SK-N-SH treated with all-trans-retinoic acid at 6 μM for 48 hours (cell line): ENCODE measurements at places on chromosomes 6 and 20.

GRCh38 chr6:141309295-141309694 lies 823.4 kb upstream of the GJE1 start:
- ATAC-seq = no peak

- ATAC-seq = peak; percentile 59; the same call in 2 of the 3 replicates
Measured at GRCh38 chr20:44537993-44538392, 16.1 kb upstream of the SERINC3 start.

GRCh38 chr6:135030532-135031178 lies 24.0 kb downstream of the HBS1L start:
- no peak for ATAC-seq

- ATAC-seq = no peak
Measured at GRCh38 chr6:84768442-84769174, 4.2 kb upstream of the TBX18 start.

DNA sequence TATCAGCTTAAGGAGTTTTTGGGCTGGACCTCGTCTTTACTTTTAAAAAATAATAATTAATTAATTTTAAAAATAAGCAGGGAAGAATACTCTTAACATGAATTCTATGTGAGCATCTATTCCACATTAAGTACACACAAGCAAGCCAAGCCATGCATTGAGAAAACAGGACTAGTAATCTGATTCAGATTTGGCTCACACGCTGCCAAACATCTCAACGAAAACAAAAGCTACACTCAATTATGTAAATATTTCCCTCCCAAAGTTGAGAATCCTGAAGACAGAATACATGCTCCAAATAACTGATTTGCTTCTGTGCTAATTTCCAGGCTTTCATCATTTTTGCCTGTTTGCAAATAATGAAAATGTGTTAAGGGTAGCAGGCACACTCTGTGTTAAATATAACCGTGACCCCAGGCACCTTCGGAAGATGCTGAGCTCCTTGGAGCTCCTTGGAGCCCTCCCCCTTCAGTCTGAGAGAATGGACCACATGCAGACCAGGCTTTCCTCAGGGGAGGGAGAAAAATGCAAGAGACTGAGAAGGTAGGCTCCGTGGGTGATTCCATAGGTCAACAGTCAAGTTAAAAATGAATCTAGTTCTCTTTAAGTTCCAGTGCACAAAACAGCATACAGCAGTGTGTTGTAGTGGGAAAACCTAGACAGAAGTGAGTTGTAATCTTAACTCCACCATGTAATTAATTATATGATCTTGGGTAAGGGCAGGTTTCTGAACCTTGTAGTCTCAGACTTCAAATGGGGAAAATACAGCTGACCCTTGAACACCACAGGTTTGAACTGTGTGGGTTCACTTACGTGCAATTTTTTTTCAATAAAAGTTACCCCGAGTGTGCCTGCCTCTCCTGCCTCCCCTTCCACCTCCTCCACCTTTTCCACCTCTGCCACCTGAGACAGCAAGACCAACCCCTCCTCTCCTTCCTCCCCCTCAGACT lies 161.3 kb upstream of the RREB1 start:
- no peak for ATAC-seq

DNA sequence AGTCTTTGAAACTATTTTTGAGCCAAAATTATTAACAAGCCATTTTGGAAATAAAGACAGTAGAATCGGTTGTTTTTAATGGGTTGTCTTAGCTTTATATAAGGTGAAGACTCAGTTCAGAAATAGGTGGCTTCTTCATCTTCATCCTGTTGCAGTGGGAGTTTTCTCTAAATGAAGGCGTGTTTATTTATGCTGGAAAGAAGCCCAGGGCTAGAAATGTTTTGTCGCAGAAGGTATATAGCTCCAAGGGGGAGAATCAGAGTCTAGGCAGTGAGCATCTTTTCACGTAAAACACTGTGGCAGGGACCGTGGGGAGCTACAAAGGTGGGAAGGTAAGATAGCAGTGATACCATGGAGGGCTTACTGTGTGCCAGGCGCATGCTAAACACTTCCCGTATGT lies 34.3 kb downstream of the FARS2 start:
- ATAC-seq = no peak

GRCh38 chr6:129733290-129733689 lies 23.3 kb upstream of the ARHGAP18 start:
- ATAC-seq = no peak

DNA sequence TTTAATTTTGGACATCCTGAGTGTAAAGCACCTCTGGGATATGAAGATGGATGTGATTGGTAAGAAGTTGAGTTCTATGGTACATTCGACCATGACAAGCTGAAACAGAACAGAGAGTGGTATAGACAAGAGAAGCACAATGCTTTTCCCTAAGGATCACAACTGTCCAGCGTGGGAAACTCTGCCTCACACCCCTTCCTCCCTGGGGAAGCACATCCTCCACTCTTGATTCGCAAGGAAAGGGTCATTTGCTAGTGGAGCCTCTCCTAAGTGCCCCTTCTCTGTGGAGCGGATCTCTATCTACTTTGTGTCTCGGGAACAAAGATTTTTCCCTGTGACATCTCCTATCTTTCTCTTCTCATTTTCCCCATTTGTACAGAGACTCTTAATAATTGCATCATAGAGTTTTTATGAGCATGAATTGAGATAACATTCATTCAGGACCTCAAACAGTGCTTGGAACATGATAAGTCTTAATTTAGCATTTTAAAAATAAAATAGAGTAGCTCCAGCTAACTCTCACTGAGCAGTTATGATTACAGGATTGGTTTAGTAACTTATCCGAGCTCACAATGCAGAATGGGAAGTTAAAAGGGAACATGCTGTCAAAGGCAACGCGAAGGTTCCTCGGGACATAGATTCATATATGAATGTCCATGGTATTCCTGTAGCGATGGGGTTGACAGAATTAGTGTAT lies 775.2 kb downstream of the C6orf118 start:
- no peak for ATAC-seq

DNA sequence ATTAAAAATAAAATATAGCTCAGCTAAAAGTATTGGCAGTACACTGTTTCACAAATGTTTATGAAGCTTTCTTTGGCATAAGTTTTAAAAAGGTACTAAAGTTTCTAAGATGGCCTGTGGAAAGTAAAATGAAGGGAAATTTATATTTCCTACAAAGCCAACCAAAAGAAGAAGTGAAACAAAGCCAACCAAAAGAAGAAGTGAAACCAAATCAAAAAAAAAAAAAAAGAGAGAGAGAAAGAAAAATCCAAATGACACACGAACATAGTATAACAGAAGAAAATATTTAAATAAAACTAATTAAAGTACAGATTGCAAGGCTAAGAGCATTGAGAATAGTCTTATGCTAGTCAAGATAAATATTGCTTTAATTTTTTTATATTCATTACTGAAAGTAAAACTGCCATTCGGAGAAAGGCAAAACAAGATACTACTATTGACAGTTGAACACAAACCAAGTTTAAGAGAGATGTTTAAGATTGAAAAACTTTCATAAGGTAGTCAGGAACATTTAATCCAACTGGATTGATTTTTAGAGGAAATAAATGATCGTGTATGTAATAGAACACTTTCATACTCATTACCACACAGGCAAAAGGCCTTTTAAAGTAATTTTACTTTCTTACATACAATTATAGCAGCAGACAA lies 12.8 kb upstream of the KHDRBS2 start:
- no peak for ATAC-seq

DNA sequence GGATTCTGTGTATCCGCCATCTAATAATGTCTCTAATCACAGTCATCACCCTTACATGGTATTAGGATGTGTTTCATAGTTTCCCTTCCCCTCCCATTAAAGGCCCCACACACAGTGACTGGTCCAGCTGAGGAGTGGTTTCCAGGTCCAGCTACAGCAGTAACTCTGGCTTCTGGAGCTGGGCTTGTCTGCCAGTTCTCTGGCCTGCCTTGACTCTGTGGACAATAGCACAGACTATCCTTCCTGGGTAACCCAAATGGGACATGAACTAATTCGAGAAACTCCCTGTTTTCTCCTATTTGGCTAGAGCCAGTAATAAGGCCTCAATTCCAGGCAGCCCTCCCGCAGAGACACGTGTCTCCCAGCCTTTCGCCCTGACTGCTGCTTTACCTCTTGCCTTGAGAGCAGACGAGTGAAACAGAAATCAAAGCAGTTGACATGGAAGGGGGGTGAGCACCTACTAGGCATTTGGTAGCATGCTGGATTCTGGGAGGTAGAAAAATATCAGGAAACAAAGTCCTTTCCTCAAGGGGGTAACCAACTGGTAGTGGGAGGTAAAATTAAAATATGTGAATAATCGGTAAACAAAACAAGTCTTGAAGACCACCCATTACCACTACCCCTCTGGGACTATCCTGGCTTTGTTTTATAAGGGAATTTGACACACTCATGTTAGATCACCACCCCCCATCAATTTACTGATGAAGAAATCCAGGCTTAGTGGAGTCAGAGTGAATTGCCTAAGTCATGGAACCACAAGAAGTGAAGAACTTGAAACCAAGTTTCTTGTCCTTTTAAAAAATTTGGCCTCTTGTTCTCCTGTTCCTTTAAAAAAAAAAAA lies 1.2 kb downstream of the TRAF3IP2 start:
- ATAC-seq = no peak

DNA sequence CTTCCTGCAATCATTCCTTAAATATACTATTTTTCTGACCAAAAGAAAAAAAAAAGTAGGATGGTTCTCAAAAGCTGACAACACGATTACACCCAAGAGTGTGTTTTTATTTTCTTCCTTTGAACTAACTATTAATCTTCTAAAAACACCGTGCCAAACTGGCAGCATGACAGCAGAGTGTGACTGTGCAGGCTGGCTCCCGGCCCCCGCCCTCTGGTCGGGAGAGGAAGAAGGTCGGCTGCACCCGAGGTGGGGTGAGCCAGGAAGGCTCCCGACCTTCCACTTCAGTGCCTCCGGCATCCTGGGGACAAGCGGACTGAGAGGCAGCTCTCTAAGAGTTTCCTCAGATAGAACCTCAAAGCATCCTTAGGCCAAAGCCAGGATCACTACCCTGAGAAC lies 29.2 kb downstream of the SLC22A23 start:
- ATAC-seq = no peak
